Stimulated activated CD4-positive, alpha-beta T cell treated with anti-CD3 and anti-CD28 coated beads, Interleukin-15, amount 100 ng/mL, for 1 hour (primary cell): ENCODE measurements at places on chromosomes 12 and 14.

- no peak for DNase-seq
Observed at GRCh38 chr12:25797949-25798348, 160.5 kb upstream of the RASSF8 start.

GRCh38 chr12:62806244-62806836 lies 128.6 kb downstream of the PPM1H start:
- no peak for DNase-seq

GRCh38 chr12:9636851-9637206 lies 29.1 kb upstream of the KLRB1 start:
- no peak for DNase-seq

DNA sequence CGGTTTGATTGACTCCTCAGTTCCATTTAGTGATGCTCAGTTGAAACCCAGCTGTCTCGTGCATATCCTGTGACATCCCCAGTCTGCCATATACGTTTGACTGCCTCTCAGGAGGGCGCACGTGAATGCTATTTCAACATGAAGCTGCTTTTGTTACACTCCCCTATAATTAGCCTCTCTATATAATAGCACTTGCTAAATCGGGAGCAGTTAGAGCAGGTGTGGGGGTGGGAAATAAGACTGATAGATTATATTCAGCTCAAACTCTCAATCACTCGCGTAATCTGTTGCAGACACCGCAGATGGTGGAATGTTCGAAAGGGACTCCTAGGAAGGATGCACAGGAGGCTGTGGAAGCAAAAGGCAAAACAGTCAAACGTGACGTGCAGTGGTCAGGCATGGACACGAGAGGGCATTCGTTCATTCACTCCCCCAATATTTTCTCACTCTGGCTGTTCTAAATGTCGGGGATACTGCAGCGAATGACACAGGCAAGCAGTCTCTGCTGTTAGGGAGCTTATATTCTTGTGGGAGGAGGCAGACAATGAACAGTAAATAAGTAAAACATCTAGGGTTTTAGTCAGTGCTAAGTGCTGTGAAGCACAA lies 29.8 kb downstream of the KCNA1 start:
- no peak for DNase-seq

GRCh38 chr14:69423279-69423678 lies 24.8 kb downstream of the SLC39A9 start:
- no peak for DNase-seq

DNA sequence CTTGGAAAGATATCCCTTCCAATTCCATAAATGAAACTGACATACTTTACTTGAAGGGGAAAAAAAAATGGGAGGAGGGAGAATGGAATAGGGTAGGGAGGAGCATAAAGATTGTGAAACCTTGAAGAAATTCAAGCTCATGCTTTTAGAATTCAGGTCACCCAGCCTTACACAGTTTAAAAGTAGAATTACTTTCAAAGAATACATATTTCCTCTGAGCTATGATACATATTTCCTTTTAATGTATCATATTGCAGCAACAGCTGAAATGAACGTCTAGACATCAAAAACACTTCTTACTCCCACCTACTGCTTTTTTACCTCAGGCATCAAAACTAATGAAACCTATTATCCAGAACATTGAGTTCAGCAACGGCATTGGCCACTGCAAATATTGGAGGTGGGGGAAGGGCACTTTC lies 156.0 kb downstream of the MED13L start:
- no peak for DNase-seq

- no peak for DNase-seq
Observed at GRCh38 chr14:91369628-91370445, 47.8 kb downstream of the CCDC88C start.

DNA sequence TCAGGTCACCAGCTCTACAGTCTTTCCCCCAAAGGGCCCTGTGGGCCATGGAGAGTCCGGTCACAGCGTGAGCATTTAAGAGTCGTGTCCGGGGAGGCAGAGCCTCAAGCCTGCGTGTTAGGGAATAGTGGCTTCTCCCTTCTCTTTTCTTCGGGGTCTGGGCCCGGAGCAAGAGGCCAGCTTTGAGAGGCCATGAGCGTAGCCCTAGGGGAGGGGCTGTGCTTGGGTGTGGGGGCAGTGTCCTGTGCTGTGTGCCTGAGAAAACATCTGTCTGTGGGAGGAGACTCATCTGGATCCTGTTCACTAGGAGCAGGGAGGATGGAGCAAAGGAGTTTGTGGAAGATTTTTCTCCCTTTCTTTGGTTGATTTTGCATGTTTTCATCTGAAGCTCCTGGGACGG lies 5.3 kb downstream of the LRP1-AS start:
- DNase-seq: no peak

DNA sequence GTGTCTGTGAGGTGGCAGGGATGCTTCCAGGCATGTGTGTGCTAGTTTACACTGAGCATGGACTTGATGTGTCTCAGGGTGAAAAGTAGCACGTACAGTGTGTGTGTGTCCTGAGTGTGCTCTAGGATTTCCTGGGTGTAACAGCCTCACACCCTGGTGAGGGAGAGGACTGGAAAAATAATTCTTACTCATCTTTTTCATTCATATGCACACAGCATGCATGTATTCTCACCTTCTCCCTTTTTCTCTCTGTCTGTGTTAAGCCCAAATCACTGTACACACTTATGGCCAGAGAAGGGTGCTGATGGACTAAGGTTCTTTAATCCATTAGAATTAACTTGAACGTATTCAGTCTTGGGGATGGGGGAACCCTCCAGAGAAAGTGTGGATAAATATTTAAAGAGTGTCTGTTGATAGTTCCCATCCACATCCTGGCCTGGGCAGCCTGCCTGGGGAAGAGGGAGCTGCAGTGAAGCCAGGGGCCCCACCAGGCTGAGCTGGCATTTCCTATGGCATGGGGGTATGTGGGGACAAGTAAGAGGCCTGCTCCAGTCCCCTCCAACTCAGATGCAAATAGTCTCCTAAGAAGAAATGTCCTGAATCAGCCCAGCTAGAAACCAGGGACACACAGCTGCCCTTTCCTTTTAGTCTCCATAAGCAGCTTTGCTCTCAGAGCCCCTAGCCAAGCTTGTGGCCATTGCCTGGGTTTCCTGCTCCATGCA lies 1.1 kb upstream of the HOXC8 start:
- no peak for DNase-seq

DNA sequence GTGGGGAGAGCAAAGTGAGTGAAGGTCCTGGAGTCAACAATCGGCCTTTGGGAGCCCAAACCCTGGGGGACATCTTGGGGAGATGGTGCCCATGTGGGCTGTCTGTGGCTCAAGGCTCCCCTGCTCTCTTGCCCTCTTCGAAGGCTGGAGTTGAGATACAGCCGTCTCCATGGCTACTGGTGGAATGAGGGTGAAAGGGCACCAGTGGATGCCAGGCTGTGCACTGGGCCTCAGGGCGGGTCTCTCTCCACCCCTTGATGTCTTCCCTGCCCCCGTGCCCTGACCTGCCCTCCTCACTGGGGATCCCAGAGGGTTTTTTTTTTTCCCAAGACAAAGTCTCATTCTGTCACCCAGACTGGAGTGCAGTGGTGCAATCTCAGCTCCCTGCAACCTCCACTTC lies 2.0 kb upstream of the ANKRD9 start:
- DNase-seq: no peak

GRCh38 chr12:44158746-44159145 lies 322.9 kb downstream of the TMEM117 start:
- DNase-seq: no peak

- DNase-seq: no peak
Observed at GRCh38 chr14:60777856-60778578, 43.5 kb downstream of the MNAT1 start.

GRCh38 chr12:2429032-2429431 lies 365.7 kb upstream of the FKBP4 start:
- DNase-seq: no peak

DNA sequence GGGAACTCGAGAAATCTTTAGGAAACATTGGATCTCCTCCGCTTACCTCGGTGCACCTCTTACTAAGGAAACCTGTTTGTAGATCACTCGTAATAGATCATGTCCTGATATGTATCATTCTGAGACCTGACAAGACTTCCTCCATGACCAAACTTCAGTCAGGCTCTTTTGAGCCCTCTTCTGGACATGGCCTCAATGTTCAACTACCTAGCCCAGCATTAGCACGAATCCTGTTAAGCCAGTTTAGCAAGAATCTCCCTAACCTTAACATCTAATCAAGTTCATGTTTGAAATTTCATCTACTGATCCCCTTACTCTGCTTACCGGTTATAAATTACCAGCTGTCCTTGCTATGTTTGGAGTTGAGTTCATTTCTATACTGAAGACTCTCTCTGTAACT lies 713.9 kb upstream of the USP15 start:
- no peak for DNase-seq

GRCh38 chr12:77202457-77203060 lies 137.2 kb upstream of the E2F7 start:
- DNase-seq: no peak

DNA sequence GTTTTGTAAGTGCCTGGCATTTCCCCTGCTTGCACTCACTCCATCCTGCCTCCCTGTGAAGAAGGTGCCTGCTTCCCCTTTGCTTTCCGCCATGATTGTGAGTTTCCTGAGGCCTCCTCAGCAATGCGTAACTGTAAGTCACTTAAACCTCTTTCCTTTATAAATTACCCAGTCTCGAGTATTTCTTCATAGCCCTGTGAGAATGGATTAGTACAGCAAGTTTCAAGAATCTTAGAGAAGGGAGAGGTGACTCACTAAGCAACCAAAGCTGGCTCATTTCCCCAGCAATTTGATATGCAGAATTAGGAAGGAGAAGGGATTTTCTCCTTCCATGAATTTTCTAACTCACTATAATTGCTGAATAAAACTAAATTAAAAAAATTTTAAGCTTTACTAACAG lies 251.0 kb upstream of the FOXG1 start:
- DNase-seq: no peak

DNA sequence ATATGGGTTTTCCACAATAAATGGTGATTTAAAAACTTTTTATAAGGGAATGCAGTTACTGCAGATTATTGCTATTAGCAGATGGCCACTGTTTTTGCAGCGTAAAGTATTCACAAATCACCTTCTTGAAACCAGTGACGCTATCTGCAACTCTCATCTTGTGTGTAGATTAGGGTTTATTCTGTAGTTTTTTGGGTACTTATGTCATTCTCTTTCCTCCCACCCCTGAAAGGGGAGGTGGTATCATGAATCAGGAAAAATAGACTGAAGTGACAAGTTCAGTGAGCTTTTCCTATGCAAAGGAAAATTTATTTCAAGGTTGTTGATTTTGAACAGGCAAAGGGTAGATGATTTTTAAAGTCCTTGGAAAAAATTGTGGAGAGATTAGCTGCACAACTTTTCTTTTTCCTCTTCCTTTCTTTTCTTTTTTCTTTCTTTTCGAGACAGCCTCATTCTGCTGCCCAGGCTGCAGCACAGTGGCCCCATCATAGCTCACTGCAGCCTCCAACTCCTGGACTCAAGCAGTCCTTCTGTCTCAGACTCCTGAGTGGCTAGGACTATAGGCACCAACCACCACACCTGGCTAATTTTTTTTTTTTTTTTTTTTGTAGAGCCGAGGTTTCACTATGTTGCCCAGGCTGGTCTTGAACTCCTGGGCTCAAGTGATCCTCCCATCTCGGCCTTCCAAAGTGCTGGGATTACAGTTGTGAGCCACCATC lies 1.6 kb downstream of the FRS2 start:
- no peak for DNase-seq

DNA sequence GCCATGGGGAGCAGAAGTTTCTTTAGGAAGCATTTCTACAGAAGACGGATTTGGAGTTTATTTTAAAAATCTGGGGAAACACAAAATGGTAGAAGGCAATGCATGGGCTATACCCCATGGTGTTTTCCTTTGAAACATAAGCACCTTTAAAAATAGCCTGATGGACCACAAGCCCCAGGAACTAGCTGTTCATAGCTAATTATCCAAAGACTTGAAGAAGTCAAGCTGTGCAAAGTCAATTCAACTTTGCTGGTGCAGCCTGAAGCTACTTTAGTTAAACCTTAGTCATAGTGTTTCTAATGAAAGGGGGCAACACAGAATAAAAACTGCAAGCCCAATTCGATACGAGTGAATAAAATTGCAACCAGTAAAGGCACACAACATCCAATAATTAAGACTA lies 732.5 kb downstream of the GALC start:
- no peak for DNase-seq
